Small intestine (tissue), 16 donors: ENCODE measurements at places on chromosomes 3 and 15. TPM values are rescaled to one million over a fixed set of nuclear protein-coding genes. Genes with fewer than 3 reads are reported as not detected.
A peak's percentile ranks its signal among the peaks of the same experiment; 100 is the strongest.

The DPH6 gene
- polyA plus RNA-seq: 7.4 TPM

The GOLGA6B gene
- polyA plus RNA-seq: 0.06 TPM

The AQP9 gene
- 0.54 TPM for polyA plus RNA-seq

The CLEC3B gene
- polyA plus RNA-seq: 4.1 TPM

The TMEM43 gene
- 15.0 TPM for polyA plus RNA-seq

The COL8A1 gene
- polyA plus RNA-seq: 0.27 TPM

The OR5K2 gene
- 0.10 TPM for polyA plus RNA-seq

The SLC24A5 gene
- not detected for polyA plus RNA-seq

The IDH2 gene
- 26.8 TPM for polyA plus RNA-seq

The HYKK gene
- polyA plus RNA-seq: 6.8 TPM

The GRK7 gene
- not detected for polyA plus RNA-seq

The FETUB gene
- not detected for polyA plus RNA-seq

The PLAAT1 gene
- polyA plus RNA-seq: 0.12 TPM

The TGM5 gene
- 0.01 TPM for polyA plus RNA-seq

GRCh38 chr3:125104639-125105038 lies 48.8 kb upstream of the HEG1 start:
- no peak for DNase-seq

GRCh38 chr3:173891272-173892100 lies 493.9 kb downstream of the NLGN1 start:
- DNase-seq: no peak

GRCh38 chr3:25784971-25785370 lies 1.7 kb upstream of the NGLY1 start:
- DNase-seq: no peak

GRCh38 chr3:36824443-36824842 lies 60.1 kb upstream of the DCLK3 start:
- DNase-seq: no peak

DNA sequence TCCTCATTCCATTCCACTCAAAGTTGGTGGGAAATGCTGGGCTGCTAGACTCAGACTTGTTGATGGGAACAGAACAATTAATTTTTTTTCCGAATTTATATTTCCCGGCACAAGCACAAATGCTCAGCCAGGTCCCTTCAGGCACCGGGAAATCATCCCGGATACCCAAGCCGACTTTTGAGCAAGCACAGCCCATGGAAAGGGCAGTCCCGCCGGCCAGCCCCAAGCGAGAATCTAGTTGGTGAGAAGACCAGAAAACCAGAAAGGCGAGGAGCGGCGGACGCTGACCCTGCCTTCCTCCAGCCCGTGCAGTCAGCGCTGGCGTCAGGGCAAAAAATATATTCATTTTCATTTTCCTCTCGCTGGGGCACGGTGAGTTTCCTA lies 763 bp upstream of the ZIC4 start:
- no peak for DNase-seq

- peak; percentile 58 for DNase-seq
These were observed 3.3 kb downstream of the ANKRD63 start for GRCh38 chr15:40279437-40280141.

- DNase-seq: no peak
These were observed 44.8 kb downstream of the TMEM39A start for GRCh38 chr3:119418641-119419040.

- no peak for DNase-seq
These were observed 220.1 kb upstream of the CDIN1 start for GRCh38 chr15:36359286-36359685.

DNA sequence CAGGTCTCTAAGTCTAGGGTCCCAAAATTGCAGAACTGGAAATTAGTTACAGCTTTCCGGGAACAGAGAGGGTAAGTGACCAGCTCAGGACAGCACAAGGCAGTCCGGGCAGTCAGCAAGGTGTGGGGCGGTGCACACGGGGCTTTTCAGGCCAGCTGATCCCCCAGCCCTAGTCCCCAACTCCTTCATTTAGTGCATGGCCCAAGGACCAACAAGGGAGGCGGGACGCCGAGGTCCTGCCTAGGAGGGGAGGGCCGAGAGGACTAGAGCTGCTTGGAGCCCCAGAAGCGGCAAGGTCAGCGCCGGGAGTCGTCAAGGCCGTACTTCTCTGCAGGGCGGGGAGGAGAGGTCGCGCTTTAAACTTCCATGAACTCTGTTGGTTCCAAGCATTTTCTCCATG lies 2.0 kb upstream of the PDE8A start:
- DNase-seq: no peak

GRCh38 chr15:93823971-93824913 lies 407.1 kb upstream of the MCTP2 start:
- no peak for DNase-seq

DNA sequence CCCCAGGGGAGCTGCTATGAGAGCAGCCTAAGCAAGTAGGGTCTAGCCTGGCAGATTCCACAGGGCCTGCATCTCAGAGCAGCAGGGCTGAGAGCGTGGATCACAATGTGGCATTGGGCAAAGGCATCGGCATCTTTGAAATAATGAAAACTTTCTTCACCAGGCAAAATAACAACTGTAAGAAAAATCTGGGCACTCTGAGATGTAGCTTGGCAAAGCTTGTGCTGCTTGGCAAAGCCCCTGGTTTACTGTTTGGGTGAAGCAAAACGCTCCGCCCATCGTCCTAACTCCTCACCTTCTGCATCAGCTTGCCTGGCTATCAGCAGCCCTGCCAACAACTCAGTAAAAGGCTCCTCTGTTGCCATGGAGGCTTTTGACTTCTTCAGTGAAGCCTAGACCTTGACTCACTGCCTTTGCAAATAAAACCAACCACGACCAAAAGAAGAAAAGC lies 212.8 kb upstream of the EIF1B start:
- no peak for DNase-seq

DNA sequence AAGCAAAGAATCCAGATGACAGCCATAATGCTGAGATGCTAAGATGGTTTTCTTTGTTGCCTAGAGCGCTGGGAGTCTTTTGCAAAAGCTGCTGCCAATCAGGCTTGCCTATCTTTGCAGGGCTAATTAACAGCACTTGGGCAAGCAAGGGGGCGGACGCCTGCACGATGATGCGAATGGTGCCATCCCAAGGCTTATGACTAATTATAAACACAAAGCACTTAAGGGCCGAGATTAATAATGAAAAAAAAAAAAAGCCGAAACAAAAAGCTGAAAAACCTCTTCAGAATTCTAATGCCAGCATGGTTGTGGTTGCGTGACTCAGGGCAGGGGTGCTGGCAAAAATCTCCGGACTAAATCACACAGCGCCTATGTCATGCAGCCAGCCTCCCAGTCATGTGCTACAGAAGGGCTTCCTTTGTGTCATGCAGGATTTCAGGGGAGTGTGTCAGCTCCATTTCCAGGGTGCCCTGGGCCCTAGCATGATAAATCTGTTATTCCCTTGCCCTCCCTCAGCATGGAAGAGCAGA lies 185.0 kb upstream of the ANKRD28 start:
- no peak for DNase-seq

DNA sequence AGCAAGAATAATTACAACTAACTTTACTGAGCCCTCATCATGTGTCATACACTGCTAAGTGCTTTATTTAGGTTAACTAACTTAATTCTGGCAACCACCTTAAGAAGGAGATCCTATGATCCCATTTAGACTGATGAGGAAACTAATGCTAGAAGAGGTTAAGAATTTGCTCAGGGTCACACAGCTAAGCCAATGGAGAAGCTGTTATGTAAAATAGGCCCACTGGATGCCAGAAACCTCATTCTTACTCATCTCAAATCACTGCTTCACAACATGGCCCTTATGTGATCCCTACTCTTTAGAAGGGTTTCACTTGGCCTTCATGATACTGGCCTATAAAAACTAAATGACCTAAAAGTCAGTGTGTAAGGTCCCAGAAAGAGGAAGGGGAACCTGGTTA lies 41.2 kb downstream of the IMPG2 start:
- no peak for DNase-seq

DNA sequence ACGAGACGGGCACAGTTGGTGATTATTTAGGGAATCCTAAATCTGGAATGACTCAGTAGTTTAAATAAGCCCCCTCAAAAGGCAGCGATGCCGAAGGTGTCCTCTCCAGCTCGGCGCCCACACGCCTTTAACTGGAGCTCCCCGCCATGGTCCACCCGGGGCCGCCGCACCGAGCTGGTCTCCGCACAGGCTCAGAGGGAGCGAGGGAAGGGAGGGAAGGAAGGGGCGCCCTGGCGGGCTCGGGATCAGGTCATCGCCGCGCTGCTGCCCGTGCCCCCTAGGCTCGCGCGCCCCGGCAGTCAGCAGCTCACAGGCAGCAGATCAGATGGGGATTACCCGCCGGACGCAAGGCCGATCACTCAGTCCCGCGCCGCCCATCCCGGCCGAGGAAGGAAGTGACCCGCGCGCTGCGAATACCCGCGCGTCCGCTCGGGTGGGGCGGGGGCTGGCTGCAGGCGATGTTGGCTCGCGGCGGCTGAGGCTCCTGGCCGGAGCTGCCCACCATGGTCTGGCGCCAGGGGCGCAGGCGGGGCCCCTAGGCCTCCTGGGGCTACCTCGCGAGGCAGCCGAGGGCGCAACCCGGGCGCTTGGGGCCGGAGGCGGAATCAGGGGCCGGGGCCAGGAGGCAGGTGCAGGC lies 318.0 kb downstream of the FGF12 start:
- DNase-seq: peak; percentile 23

- DNase-seq: no peak
These were observed 474.3 kb downstream of the NR2F2 start for GRCh38 chr15:96804754-96805153.

DNA sequence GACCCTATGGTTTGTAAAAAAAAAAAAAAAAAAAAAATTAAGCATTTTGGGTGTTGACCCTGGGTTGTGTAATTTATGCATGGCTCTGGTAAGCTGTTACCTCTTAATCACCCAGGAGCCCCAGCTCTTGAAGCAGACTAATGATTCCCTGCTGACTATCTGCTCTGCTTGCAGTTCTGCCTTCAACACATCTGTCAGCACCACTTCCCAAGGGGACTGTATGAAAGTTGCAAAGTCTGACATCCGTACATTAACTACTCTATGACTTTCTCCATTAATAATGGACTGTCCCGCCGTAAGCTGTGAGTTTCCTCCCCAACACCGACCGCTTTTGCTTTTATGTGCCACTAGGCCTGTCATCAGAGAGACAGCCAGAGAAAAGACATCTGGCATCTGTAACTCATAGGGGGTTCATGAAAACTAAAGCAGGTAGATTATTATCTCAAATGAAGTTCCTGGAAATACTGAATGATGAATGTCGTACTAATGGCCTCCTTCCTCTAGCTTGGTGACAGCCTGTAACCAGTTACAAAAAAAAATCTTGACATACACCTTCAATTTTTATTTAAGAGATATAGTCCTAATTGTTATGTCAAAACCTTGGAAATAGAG lies 271.5 kb downstream of the IL5RA start:
- no peak for DNase-seq

DNA sequence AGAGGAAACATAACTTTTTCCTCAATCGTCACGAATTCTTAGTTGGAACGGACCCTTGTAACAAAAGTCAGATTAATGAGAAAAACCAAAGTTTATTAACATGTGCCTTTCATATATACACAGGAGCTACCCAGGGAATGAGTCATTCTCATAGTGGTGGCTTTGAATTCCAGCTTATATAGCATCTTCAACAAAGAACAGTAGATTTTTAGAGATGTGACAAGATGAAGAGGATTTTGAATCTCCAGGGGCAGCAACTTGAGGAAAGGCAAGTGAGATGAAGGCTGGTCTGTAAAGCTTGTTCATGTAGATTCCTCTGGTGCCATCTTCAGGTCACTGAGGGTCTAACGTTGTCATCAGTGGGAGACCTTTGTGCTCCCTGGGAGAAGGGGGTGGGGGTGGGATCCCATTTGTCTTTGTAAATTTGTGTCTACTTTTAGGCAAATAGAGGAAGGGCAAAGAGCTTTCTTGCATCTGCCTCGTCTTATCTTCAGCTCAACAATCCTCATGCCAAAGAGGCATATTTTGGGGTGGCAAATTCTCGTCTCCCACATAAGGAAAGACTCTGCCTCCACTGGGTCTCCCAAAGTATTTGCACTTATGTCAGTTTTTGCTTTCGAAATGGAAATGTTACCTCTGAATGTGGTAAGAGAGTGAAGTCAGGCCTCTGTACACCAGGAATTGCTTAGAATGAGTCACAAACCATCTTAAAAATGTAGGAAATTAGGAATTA lies 29.5 kb downstream of the CLEC3B start:
- no peak for DNase-seq

DNA sequence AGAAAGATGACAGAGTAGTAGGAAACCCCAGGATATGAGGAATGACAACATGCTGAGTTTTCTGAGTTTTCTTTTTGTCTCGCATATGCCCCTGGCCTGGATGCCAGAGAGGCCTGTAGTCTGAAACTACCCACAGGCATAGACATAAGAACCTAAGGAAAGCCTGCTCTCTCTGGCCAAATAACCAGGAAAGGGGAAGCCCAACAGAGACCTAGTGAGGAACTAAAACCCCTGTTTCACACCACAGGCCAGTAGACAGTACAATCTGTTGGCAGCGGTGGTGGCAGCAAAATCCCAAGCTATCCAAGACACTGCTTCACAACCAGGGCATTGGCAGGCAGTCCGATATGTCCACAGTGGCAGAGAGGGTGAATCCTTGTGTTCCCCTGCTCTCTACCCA lies 55.0 kb upstream of the DCP1A start:
- DNase-seq: no peak

- DNase-seq: no peak
These were observed 236.6 kb downstream of the TBC1D5 start for GRCh38 chr3:17505856-17506255.

- DNase-seq: peak; percentile 11
These were observed 92.6 kb downstream of the CHDH start for GRCh38 chr3:53753518-53754183.

DNA sequence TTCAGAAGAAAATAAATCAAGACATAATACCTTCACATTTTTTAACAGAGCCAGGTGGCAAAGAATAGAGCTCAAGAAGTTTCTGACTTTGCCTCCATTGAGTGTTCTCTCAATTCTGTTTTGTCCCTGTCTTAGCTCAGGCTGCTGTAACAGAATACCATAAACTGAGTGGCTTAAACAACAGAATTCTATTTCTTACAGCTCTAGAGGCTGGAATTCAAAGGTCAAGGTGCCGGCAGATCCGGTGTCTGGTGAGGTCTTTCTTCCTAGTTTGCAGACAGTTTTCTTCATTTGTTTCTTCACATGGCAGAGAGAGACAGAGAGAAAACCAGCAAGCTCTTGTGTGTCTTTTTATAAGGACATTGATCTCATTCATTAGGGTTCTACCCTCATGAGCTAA lies 25.6 kb downstream of the IQCH start:
- DNase-seq: no peak

GRCh38 chr3:100941451-100941850 lies 51.8 kb downstream of the ABI3BP start:
- no peak for DNase-seq
